ENCODE measurements at places on chromosomes 7 and 10. TPM values are rescaled to one million over a fixed set of nuclear protein-coding genes. Genes with fewer than 3 reads are reported as not detected.

DNA sequence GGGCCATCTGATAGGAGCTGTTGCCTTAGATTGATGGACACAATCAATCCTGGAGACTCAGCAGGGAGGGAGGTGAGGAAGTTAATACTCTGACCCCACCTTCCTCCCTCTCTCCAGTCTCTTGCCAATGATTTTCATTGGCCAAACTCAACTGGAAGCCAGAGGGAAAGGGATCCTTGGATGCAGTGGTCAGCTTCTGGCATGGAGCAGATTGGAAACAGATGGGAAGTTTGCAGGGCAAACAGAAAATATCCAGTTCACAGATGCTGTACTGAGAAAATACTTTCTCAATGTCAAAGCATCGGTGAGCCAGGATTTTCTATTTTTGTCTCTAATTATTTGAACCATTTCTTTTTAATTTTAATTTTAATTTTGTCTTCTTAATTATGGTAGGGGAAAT is 170.8 kb downstream of the BBS9 start:
- DNase-seq = no peak

PTPRE gene
- 29.1 TPM for total RNA-seq

- no peak for DNase-seq
Observed at GRCh38 chr7:67006965-67007364, 10.3 kb downstream of the TYW1 start.

GPR158 gene
- total RNA-seq = not detected

DNA sequence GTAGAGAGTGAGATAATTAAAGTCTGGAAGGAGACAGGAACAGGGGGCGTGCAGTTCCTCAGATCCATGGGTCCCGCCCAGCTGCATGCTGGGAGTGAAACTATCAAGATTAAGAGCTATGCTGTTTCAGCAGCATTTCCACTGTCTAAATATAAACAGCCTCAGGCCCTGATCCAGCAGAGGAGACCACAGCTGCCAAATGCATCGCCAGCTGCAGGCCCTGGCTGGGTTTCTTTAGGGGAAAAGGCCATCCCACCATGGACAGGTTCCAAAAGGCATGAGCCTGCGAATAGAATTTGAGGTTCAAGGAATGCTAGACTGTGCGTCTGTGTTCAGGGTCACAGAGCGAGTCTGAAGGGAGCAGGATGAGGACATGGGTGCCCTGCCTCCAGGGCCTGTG is 411.4 kb downstream of the PAXIP1 start:
- no peak for DNase-seq

DNA sequence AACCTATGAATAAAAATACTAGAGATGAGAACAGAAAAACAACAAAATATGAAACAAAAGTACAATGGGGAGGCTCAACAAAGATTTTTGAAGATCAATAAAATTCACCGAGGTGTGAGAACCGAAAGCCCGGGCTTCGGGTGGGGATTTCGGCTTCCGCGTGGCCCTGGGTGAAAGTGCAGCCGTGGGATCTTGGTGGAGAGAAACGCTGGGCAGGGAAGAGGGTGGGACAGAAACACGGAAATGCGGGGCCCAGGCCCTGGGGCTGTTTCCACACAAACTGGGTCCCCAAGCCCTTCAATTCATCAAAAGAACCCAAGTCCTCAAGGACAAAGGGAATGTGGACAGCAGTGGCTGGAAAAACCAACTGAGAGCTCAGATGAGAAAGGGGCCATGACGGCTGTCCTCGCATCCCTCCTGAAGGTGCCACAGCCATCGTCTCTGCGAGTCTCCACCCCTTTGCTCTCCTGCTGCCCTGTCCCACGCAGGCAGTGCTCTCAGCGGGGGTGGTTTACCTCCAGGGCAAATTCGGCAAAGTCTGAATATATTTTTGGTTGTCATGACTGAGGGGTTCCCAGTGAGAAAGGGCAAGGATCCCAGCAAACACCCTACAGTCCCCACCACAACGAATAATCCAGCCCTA is 19.7 kb downstream of the FOXL3 start:
- DNase-seq = no peak

- DNase-seq = no peak
Observed at GRCh38 chr7:69674701-69675182, 76.5 kb downstream of the AUTS2 start.

- DNase-seq = no peak
Observed at GRCh38 chr10:118950997-118951637, 78.4 kb upstream of the NANOS1 start.

AASS gene
- total RNA-seq = 4.1 TPM

DNA sequence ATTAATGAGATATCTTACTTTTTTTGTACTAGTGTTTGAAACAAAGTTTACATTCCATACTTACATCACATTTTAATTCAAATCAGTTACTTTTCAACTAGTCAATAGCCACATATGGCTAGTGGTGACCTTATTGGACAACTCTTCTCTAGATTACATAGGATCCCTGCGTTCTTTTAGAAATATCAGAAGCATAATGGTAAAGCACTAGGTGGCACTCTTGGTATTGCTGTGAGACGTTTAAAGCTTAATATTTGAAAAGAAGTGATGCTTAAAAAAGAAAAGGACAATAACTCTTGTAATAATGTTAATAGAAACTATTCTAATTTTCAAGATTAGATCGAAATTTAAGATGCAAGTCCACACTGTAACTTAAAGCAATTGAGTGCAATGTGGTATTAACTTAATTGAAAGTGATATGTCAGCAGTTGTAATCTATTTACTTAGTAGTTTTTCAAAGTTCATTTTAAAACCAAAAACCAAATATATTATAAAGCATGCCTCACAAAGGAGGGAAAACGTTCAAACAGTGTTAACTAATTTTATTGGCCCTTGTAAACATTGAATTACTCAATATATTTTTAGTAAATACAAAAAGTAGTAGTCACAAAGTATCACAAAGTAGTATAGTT is 339.1 kb downstream of the ATRNL1 start:
- no peak for DNase-seq

DNA sequence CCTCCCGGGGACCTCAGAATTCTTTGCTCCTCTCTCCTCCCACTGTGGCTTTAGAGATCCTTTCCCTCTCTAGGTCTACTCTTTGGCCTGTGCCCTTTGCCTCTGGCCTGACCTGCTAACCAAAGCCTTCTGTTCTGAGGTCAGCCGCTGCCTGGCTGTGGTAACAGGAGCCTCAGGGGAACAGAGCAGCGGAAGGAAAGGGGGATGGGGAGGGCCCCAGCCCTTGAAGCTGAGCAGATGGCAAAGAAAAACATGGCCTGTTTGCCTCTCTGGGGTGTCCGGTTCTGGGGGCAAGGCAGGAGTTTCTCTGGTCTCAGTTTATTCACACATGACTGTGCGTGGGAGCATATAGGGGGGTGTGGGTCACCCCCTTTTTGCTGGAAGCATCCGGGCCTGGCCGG is 28.2 kb downstream of the COL26A1 start:
- DNase-seq = peak; percentile 40

DNA sequence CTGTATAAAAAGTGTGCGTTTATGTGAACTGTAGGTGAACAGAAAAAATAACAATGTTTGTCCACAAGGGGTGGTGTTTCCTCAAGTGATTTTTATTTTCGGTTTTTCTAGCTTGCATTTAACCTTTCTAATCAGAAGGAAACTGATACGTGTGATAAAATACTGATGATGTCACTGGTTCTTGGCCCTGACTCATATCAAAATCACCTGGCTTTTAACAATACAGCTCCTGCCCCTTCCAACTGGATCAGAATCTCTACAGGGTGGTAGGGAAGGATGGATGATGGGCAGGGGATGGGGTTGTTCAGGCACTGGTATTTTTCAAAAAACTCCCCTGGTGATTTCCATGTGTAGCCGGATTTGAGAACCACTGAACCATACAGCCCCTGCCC is 10.9 kb downstream of the NPFFR1 start:
- DNase-seq = peak; percentile 36

DNA sequence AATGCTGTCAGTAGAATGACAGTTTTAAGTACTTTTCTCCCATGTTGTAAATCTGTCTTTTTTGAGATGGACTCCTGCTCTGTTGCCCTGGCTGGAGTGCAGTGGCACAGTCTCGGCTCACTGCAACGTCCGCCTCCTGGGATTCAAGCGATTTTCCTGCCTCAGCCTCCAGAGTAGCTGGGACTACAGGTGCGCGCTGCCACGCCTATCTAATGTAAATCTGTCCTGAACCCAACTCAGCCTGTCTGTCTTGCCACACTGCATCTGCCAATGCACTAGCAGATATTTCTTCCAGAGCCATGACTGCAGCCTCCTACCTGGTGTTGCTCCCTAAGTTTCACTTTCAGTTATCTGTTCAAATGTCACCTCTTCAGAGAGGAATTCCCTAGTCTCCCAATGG is 264.1 kb downstream of the PHF14 start:
- DNase-seq = no peak

ZNF783 gene
- 30.5 TPM for total RNA-seq

GRCh38 chr10:131905267-131905571 is 4.4 kb downstream of the PPP2R2D start:
- no peak for DNase-seq

- DNase-seq = no peak
Observed at GRCh38 chr7:3080106-3080505, 36.4 kb upstream of the CARD11 start.

ZFYVE27 gene
- 32.8 TPM for total RNA-seq

EMX2 gene
- total RNA-seq = not detected

- no peak for DNase-seq
Observed at GRCh38 chr7:108294595-108294994, 161.6 kb downstream of the NRCAM start.

- no peak for DNase-seq
Observed at GRCh38 chr10:132336919-132337407, 5.0 kb downstream of the LRRC27 start.

HOXA5 gene
- not detected for total RNA-seq

DNA sequence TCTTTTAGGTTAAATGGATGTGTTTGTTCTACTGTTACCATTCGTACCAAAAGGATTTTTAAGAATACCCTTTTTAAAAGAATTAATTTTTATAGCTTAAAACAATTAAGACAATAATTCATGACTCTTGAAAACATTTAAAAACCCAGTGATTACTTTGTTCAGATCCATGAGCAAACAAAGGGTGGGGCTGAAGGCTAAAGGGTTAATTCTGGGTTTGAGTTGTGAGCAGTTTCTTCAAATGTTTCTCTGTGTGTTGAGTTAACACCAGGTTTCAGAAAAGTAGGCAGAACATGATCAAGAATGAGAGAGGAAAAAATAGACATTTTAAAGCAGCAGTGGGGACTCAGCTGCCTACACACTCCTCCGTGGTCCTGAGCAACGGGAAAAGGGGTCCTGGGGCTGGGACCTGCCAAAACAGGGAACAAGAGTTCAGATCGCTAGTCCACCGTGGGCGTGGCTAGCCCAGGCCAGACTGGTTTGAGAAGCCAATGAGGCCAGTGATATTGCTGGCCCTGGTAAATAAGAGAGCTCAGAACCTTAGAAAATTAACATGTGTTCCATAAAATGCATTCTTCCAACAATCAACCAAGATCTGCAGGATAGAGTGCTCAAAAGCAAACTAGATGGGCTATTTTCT is 14.9 kb upstream of the EZH2 start:
- no peak for DNase-seq

- DNase-seq = no peak
Observed at GRCh38 chr10:29529146-29529545, 105.6 kb downstream of the SVIL start.

- no peak for DNase-seq
Observed at GRCh38 chr10:102627736-102628293, 16.5 kb upstream of the TRIM8 start.

DNA sequence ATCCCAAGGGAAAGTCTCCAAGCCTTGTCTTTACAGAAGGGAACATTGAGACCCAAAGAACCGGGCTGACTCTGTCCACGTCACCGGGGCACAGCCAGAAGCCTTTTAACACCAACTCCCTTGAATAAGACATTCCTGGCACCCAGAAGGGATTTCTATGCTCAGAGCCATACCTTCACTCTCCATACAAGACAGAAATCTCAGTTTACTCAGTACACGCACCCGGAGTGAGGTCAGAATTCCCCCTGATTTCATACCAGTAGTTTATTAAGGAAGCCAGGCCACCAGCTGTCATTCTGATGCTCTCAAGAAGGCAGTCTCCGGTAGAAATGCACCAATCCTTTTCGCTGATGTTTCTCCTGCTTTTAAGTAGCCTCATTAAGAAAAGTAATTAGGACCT is 134.2 kb upstream of the KCNMA1 start:
- no peak for DNase-seq

ARMS2 gene
- total RNA-seq = not detected

MBLAC1 gene
- total RNA-seq = 4.5 TPM

DNA sequence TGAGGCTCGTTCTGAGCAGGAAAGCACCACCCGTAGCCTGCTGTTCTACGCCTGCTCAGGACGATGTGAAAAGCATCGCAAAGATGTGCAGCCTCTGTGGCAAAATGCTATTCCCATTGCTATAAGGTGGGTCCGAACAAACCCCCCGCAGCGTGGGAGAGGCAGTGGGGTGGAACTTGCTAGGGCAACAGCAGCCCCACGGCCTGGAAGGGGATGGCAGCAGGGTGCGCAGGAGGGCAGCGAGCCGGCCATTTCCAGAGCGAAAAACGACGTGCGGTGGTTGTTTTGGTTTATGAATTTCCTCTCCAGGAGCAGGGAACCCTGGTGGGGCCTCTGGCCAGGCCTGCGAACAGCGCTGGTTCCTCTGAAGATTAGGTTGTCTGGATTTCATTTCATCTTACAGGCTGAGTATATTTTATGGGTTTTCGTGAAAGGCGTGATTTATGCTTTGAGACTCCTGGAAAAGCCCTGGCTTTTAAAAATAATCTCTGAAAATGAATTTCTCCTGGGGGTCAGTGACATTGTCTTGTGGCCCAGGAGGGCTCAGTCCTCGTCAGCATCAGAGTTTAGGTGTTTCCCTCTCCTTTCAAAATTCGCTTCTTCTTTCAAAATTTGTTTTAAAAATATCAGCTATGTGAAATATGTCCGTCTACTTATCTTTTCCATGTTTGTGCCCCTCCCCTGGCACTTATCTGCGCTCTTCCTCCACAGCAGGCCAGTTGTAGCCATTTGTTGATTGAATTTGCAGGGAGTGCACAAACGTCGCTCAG is 42.3 kb upstream of the UBE3C start:
- no peak for DNase-seq

ACSM6 gene
- not detected for total RNA-seq

GRCh38 chr10:7231509-7232414 is 179.1 kb downstream of the SFMBT2 start:
- DNase-seq = no peak

DNA sequence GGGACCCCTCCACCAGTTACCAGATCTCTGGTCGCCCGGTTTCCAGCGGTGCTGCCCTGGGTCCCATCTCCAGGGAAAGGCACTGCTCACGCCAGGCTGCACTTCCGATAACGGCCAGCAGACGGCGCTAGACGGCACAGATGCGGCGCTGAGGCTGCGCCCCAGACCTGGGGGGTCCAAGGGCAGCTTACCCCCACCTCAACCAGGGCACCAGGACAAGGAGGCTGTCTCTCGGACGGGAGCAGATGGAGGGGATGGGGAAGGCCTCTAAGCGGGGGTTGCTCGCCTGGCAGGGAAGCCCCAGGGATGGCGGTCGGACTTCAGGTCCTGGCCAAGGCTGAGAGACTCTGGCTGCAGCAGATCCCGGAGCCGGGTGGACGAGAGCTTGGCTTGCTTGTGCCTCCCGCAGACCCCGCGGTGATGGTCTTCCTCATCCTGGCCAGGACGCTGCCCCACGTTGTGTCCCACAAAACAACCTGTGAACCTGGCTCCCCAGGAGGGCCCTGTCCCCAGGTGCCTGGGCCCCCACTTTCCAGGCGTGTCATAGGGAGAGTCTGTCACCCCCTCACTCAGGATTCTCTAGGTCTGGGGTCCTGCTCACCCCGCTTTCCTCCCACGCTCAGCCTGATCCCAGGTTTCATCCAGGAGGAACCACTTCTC is 23.9 kb upstream of the ZNF716 start:
- no peak for DNase-seq

GRCh38 chr10:71094712-71095390 is 117.5 kb upstream of the UNC5B start:
- DNase-seq = no peak

GRCh38 chr7:40015790-40016296 is 65.8 kb downstream of the CDK13 start:
- DNase-seq = no peak

GTPBP4 gene
- total RNA-seq = 45.2 TPM
